ENCODE measurements at places on chromosomes 3 and 15.

GRCh38 chr3:156323466-156323865 lies 203.1 kb downstream of the KCNAB1 start:
- peak; percentile 10 for DNase-seq

DNA sequence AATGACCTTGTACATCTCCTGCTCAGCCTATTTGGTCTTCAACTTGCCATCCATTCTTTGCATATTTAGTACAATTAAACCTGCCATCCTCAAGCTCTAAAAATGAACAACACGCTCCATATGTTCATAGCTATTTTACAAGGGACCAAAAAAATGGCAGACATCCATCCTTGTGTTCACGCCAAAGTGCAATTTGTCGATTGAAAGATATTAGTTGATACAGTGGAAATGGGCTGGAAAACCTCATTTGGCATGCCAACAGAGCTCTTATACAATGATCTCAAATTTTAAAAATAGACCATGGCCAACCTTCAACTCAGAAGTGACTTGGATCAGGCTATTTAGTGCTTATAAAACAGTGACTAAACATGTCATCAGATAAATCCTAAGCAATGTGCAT lies 413.6 kb upstream of the ARL6 start:
- DNase-seq = no peak

DNA sequence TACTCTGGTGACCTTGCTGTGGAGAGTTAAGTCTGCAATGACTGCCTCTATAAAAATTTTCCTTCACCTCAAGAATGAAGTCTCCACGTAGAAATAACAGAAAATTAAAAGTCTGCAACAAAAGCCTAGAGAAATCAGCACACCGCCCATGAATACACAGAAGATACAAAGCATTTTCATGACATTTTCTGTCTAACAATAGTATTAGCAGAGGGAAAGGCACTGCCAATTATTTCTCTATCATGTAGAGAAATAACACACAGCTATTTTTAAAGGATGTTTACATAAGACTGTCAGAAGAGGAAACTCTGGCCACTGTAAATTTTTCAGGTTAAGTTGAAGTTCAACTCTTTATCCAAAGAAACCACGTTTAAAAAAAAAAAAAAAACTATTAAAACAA lies 80.8 kb downstream of the GSK3B start:
- no peak for DNase-seq

- DNase-seq = no peak
These were observed 239.5 kb upstream of the MEIS2 start for GRCh38 chr15:37339856-37340255.

DNA sequence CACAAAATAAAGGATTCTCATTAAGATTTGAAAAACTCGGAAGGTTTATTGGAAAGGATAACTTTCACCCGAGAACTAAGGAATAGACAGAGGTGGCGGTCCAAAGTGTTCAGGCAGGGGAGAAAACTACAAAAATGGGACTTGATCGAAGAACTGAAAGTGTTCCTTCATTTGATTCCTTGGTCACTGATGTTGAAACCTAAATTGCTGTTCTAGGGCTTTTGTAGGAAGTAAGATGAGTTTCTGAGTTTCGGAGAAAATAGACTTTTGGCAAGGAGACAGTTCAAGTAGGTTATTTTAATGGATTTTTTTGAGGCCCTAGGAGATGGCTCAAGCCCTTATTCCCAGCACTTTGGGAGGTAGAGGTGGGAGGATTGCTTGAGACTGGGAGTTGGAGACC lies 1.4 kb downstream of the TRIP4 start:
- no peak for DNase-seq

GRCh38 chr3:136984837-136985236 lies 27.1 kb downstream of the IL20RB start:
- no peak for DNase-seq

DNA sequence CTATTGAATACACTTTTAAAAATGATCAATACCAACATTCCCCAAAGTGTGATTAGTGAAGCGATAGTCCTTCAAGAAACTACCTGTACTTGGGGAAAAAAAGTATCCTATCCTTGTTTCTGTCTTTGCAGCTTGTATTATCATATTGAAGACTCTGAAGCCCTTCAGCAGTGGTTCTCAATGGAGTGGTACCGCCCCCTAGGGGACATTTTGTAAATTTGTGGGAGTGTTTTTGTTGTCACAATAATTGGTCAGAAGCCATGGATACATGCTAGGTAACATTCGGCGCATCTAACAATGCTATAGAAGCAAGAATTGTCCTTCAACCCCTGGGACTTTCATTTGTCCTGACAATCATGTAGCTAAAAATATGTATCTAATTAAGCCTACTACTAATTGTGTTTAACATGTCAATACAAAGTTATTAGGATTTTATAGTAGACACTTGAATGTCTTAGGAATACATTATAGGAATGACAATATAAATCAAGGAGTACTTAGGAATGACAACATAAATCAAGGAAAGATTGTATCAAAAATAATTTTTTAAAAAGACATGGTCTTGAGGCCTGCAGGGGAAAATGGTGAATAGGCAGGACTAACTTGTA lies 53.7 kb downstream of the NMD3 start:
- DNase-seq = peak; percentile 70

DNA sequence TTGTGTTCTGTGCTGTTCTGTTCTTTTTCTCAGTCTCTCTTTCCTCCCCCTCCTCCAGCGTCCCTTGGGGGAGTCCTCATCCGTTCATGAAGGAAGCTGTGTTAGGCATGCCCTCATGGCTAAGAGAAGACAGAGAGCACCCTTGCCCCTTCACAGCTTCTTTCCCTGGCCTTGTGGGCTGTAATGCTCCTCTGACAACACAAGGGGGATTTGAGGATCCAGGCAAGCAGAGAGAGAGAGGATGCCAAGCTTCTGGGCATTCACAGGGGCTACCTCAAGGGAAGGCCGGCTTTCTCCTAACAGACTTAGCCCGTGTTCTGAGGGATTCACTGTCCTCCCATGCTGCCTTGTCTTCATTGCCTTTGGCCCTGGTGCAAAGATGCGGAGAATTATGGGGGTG lies 389.5 kb downstream of the LRTM1 start:
- peak; percentile 4 for DNase-seq

DNA sequence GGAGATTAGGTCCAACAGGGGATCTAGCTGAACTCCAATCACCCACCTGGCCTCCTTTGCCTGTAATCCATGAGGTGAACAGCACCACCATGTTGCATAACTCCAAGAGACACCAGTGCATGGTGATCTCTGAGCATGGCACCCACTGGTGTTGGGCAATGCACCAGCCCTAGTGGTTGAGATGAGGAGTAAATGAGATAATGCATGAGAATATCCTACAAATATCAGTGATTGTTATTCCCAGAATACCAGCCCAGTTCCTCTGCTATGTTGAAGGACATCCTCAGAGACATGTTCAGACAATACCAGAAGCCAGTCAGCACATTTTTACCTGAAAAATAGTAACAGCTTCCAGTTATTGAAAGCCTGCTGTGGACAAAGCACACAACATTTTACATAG lies 14.7 kb downstream of the GALNT15 start:
- DNase-seq = no peak

DNA sequence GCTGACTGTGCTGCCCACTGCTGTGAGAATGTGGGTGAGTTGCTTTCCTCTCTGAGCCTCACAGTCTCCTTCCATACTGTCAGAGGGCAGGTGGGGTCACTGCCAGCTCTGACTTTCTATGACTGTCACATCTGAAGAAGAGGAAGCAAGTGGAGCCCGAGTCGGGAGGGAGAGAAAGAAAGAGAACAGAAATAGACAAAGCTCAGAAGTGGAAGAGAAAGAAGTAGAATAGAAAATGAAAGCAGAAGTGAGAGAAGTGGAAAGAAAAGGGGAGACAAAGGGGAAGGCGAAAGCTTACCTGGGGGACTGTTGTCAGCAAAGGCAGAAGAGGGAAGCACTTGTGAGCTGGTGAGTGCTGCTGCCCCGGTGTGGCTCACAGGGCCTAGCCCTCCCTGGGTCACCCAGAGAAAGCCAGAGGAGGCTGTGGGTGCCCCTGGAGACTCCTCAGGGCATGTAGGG lies 57.9 kb downstream of the EPHB1 start:
- DNase-seq = peak; percentile 27

- no peak for DNase-seq
These were observed 43.6 kb upstream of the SPTSSB start for GRCh38 chr3:161414907-161415306.

DNA sequence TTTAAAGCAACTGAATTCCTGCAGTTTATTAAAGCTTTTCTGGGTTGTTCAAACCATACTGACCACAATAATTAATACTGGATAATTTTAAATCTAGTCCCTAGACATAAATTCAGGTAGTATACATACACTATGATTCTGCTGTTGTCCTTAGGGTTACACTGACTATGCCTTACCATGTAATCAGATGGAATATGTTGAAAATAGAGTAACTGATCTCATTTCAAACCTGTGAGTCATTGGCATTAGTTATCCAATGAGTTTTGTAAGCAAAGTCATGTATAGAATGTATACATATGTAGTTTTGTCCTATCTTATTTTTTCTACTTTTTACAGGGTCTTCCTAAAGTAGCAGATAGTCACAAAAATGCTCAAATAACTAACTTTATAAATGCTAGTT lies 517.1 kb upstream of the CCDC54 start:
- DNase-seq = no peak

DNA sequence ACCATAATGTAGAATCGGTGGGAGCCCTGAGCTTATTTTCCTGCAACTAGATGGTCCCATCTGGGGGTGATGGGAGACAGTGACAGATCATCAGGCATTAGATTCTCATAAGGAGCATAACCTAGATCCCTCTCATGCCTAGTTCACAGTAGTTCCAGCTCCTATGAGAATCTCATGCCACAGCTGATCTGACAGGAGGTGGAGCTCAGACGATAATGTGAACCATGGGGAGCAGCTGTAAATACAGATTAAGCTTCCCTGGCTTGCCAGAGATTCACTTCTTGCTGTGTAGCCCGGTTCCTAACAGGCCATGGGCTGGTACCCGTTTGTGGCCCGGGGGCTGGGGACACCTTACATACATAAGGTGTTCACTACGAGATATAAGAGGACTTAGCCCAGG lies 67.5 kb upstream of the LRRFIP2 start:
- DNase-seq = peak; percentile 5

- no peak for DNase-seq
These were observed 39.5 kb downstream of the STARD5 start for GRCh38 chr15:81284256-81285031.

DNA sequence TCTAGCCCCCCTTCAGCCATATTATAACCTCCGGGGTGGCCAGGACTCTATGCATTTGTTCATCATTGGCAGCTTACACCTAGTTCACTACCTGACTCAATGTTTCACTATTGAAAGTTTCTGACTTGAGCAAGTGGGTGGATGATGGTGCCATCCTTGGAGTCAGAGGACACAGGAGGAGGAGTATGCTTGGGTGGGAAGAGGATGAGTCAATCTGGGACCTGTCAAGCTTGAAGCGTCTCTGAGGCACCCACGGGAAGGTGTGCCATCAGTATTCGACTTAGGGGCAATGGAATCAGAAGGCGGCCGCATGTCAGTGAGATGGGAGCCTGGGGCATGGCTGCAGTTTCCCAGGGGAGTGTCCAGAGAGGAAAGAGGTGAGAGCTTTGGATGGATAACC lies 133.3 kb downstream of the EPHB1 start:
- no peak for DNase-seq

DNA sequence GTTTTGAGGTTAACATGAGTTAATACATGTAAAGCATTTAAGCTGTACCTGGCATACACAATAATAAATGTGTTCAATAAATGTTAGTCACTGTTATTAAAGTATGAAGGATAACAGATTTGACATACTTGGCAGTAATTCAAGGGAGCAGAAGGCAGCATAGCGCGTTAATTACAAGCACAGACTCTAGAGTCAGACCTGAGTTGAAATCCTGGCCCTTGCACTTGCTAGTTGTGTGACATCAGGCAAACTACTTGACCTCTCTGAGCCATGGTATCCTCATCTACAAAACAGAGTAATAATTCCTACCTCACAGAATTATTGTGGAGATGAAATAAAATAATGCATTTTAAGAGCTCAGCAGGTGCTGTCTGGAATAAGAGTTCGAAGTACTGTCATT lies 5.4 kb downstream of the IFT122 start:
- DNase-seq = no peak

GRCh38 chr3:124941771-124942170 lies 7.2 kb upstream of the MUC13 start:
- DNase-seq = peak; percentile 68

DNA sequence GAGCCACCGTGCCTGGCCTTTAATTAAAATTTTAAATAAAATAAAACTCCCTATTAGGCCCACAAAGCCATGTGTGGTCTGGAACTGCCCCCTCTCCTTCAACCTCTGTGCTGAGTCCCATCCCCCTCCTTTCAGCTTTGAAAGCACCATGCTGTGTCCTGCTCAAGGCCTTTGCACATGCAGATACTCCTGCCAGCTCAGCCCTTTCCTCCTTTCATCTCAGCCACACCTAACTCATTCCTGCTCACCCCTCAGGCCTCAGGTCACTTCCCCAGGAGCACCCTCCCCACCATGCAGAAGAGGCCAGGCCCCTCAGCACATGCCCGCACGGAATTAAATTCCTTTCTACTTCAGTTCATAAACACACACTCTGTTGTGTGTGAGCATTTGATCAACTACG lies 28.1 kb downstream of the ATRIP start:
- no peak for DNase-seq

DNA sequence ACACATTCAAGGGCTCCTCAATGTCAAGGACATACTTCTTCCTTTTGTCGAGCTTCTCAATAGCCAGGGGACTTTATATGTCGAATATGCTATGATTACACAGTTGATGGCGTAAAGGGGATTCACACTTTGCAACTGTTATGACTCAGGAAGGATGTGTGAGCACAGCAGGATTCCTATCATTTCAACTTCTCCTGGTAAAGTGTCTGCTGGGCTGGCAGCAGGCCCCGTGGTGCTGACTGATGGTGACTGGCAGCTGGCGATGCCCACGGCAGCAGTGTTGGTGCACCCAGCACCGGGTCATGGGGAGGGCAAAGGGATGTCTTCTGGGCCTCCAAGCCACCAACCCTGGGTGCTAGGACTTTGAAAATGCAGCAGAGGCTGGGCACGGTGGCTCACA lies 44.8 kb upstream of the GNB5 start:
- peak; percentile 60 for DNase-seq

GRCh38 chr15:101269479-101270223 lies 7.6 kb downstream of the SELENOS start:
- DNase-seq = peak; percentile 48

DNA sequence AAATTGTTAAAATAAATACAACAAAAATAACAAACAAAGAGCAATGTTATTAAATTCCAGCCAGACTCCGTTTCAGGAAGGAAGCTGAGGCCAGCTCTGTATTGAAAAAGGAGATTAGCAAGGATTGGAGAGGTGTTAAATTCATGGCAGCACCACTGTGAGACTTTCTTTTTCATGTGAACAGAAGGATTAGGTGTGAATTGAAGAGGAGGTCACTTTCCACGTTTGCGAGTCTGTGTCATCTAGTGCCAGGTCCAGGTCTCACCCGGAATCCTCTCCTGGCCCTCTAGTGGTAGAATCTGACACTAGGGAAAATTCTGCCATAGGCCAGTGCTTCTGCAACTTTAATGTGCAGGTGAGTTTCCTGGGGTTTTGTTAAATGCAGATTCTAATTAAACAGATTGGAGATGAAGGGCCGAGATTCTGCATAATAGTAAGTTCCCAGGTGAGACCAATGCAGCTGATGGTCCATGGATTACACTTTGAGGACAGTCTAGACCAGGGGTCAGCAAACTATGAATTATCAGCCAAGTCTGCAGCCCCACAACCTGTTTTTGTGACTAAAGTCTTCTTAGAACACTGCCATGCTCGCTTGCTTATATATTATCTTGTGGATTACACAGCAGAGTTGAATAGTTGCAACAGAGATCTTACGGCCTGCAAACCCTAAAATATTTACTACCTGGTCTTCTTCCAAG lies 9.2 kb upstream of the SLC6A1 start:
- peak; percentile 36 for DNase-seq
